ENCODE measurements at places on chromosomes 12 and 14.

DNA sequence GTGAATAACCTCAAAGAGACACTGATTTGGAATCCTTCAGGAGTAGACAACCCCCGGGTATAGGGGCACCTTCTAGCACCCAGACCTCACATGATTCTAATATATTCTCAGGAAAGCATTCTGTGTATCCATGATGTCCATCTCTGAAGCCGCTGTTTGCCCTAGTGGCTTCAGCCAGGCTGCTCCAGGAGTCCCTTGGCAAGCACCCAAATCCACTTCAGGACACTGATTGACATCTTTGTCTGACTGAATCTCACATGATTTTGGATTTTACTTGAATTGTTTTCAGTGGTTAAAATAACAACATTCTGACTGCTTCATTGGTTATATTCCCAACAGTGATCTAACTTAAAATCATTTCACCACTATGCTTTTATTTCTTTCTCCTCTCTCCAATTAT lies 390.5 kb upstream of the CLEC14A start:
- DNase-seq: no peak

- DNase-seq: no peak
Observed at GRCh38 chr14:33516898-33517436, 433.9 kb downstream of the EGLN3 start.

DNA sequence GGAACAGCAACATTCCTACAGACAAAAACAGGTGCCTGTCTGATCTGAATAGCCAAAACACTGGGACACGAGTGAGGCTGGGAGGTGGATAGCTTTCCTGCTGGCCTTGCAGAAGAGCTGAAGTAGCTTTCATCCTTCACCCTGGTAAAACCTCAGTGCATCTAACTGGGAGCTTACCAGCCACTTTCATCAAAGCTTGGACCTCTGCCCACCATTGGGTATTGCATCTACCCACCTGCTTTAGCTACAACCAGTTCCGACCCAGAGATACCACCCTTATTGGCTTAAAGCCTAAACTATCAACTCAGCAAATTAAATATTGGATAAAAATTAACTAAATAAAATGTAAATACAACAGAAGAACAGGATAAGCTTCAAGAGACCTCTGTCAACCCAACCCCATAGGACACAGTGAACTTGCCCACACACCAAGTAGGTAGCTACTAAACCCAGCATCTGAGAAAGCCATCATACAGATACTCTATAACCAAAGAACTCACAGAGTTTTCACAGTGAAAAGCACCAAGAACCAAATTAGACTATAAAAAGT lies 866.3 kb downstream of the FSCB start:
- no peak for DNase-seq

- peak; percentile 68 for DNase-seq
Observed at GRCh38 chr14:74514471-74514941, 20.9 kb downstream of the ISCA2 start.

- peak; percentile 90 for DNase-seq
Observed at GRCh38 chr12:2267703-2268470, 215.1 kb downstream of the CACNA1C start.

DNA sequence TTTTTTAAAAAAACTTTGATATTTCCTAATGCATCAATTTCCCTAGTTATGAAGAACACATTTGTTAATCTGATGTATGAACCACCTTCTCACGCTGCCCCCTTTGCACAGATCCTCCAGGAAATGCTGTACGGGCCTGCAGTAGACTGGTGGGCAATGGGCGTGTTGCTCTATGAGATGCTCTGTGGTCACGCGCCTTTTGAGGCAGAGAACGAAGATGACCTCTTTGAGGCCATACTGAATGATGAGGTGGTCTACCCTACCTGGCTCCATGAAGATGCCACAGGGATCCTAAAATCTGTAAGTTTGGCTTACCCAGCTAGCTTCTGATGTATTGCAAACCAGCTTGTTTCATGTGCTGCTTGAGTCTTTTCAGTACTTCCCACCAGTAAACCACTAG lies 165.0 kb upstream of the HIF1A start:
- DNase-seq: no peak
